ENCODE measurements at places on chromosomes 4 and X. TPM values are rescaled to one million over a fixed set of nuclear protein-coding genes. Genes with fewer than 3 reads are reported as not detected.

GRCh38 chr4:54378461-54378860 is 149.4 kb downstream of the PDGFRA start:
- no peak for DNase-seq

DNA sequence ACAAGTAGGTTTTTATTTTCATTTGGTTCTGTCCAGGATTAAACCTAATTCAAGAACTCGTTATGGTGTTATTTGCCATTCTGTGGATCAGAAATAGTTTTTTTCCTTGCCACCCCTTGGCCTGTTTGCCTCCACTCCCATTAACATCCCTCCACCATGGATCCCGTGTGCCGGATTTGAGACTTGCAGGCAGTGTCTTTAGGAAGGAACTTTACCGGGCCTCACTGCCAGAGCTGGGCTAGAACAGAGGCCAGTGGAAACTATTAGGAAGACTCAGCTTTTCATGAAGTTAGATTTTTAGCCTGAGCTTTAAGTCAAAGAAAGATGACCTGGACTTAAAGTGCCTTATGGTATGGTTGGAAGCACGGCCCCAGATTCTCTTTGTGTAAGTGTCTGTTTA is 2.4 kb downstream of the KLHL2 start:
- DNase-seq: no peak

DNA sequence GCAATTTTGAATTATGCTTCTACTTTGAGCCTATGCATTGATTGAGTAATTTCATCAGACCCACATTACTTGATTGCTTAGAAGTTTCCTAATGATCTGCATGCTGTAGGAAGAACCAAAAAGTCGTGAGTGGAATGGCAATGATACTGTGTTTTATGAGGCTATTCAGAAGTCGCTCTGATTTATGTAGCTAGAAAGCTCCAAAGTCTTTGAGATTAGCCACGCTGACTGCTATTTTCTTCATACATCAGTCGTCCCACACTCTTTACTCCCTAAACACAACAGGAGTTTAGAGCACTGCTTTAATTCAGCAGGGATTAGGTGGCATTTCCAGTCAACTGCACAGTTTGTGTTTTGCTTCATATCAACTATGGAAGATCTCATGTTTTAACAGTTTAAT is 4.1 kb downstream of the GRID2 start:
- DNase-seq: no peak

The SPATA4 gene
- total RNA-seq: not detected

- no peak for DNase-seq
Observed at GRCh38 chr4:149248191-149248764, 567.4 kb downstream of the IQCM start.

DNA sequence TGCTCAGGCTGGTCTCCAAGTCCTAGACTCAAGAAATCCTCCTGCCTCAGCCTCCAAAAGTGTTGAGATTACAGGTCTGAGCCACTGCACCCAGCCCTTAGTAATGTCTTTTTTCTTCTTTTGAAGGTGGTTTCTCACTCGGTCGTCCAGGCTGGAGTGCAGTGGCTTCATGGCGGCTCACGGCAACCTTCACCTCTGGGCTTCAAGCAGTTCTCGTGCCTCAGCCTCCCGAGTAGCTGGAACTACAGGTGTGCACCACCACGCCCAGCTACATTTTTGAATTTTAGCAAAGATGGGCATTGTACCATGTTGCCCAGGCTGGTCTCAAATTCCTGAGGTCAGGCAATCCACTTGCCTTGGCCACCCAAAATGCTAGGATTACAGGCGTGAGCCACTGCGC is 32.3 kb upstream of the ASMTL start:
- no peak for DNase-seq

- DNase-seq: no peak
Observed at GRCh38 chrX:15217161-15217560, 52.7 kb downstream of the ASB9 start.

The FUNDC2 gene
- 39.8 TPM for total RNA-seq

DNA sequence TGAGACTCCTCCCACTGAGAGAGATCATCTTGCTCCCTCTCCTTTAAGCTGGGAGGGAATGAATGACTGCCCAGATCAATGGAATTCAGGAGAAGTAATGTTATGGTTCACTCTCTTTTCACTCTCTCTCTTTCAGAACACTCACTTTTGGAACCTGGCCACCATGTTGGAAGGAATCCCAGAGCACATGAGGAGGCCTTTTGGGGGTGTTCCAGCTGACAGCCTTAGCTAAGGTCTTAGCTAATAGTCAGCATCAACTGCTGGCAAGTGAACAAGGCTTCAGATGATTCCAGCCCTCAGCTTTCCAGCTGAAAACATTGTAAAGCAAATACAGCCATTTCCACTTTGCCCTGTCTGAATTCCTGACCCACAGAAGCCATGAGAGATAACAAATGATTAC is 124.0 kb upstream of the CLNK start:
- DNase-seq: no peak

The EDA2R gene
- 1.2 TPM for total RNA-seq

GRCh38 chr4:156336511-156336910 is 382.8 kb upstream of the CTSO start:
- DNase-seq: no peak

DNA sequence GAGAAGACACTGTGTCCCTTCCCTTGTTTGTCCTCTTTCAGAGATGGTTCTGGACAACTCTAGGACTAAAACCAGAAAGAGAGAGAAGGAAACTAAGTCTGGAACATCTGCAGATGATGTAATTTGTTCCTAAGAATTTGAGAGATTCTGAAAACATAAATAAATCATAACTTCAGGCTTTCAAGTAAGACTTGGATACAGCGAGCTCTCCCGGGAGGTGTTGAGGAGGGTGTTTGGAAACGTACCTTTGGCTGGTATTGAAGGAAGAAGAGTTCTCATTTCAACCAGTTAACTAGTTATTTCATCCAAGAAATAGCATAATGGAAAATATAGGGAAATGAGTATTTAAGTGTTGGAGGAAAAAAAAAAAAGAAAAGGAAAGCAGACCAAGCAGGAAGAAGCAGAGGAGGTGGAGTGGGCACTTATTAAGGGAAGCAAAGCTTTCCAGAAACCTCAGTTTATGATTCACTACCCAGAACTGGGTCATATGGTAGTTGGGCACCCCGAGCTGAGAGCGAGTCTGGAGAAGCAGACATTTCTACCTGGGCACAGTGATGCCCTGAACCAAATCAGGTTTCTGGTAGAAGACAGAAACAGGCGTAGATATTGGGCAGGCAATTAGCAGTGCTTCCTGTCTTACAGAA is 26.9 kb downstream of the CCNG2 start:
- no peak for DNase-seq

The SSX3 gene
- not detected for total RNA-seq

GRCh38 chrX:76919761-76920160 is 492.3 kb downstream of the MAGEE1 start:
- no peak for DNase-seq

GRCh38 chr4:24639714-24640113 is 55.4 kb upstream of the DHX15 start:
- DNase-seq: no peak

GRCh38 chr4:24751926-24752539 is 43.3 kb upstream of the SOD3 start:
- DNase-seq: no peak

The TRIM75 gene
- not detected for total RNA-seq

DNA sequence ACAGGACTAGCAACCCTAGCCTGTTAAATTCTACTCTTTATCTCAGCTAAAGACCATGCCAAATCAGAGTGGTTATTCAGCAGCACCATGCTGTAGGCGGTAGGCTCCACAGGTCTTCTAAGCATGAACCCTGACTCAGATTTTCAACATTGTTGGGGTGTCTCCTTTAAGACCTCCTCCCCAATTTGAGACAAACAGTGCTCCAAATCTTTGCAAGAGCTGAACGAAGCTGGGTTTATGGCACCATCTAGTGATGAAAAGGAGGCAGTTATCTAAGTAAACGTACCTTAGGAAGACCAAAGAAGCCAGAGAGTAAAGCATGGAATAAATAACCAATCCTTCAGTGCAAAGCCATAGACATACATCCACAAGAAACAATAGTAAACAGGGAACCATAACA is 334.5 kb upstream of the SLC7A11 start:
- peak; percentile 44 for DNase-seq

- no peak for DNase-seq
Observed at GRCh38 chr4:108742451-108743420, 20.1 kb downstream of the ETNPPL start.

DNA sequence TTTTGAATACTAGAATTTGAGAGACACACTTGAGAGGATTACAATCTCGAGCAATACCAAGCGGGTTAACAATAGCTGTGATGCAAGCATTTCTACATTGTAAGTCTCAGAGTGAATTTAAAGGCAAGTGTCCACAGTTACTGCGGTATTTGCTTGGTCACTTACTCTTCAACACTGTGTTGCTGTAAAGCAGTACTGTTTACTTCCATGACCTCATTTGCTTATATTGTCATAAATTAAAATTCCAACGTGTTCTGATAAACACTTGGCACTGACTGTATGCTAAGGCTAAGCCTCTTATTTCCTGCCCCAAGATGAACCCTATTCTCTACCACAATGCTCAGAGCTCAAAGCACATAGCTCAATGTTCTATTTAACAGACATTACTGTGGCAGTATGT is 11.1 kb downstream of the EXOC1L start:
- DNase-seq: no peak

DNA sequence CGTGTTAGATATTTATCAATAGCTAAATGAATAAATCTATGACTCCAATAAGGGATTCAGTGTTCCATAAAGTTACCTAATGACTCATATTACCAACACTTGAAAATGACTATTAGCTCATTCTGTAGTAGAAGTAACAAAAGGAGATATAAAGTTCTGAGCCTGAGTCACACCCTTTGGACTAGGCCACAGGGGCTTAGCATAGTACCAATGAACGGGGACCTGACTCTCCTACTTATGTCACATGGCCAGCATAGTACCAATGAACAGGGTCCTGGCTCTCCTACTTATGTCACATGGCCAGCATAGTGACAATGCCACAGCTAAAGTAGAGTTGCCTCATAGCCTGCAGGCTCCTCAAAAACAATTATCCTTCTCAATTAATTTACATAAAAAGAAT is 43.7 kb downstream of the MAGEB16 start:
- no peak for DNase-seq

GRCh38 chrX:46863072-46863471 is 26.2 kb downstream of the RP2 start:
- DNase-seq: no peak

DNA sequence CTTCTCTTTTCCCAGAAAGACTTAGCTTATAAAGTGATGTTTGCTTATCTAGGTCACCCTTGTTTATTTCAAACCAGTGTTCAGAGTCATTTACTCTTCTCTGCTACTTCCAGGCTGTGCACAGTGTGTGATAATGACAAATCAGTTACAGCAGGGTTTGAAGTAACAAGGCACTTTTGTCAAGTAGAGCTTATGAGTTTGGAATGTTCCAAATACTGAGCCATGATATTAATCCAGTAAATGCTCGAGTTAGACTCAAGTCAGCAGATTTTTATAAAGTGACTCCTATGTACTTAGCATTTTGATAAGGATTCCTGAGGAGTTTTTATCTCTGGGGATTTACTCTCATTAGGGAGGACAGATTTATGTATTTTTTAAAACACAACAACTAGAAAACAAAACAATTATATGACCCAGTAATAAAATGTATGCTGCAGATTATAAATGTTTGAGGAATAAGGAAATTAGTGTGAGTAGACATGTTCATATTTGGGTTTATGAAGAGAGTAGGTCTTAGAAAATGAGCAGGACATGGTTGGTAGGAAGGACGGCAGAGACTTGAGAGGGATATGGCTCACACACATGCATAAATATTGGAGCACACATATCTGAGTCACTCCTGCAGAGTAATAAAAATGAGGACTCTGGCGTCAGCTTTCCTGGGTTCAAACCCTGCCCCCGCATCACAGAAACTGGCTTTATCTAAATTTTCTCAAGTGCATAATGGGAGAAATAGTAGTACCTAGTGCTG is 271.2 kb downstream of the FBXO8 start:
- DNase-seq: no peak

- DNase-seq: no peak
Observed at GRCh38 chr4:39715788-39716187, 17.9 kb downstream of the UBE2K start.

DNA sequence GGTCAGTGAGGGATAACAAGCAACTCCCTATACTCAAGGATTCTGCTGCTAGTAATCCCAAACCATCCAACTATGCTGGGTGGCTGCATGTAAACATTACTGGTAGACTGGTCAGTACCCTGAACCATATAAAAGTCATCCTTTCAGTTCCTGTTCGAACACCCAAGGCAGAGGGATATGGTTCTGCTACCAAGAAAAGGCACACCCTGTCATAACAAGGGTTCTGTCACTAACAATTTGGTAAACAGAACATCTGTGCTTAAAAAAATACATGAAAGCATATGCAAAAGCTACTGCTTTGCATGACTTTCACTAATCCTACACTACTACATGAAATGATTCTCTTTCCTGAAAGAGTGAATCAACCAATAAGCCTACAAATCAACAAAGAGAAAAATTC is 76.8 kb upstream of the MCF2 start:
- DNase-seq: no peak

DNA sequence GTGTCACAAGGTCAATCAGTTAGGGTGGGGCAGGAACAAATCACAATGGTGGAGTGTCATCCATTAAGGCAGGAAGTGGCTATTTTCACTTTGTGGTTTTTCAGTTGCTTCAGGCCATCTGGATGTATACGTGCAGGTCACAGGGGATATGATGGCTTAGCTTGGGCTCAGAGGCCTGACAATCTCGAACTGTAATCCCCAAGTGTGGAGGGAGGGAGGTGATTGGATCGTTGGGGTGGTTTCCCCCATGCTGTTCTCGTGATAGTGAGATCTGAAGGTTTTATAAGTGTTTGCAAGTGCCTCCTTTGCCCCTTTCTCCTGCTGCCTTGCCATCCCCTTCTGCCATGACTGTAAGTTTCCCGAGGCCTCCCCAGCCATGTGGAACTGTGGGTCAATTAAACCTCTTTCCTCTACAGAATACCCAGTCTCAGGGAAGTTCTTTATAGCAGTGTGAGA is 36.7 kb upstream of the STS start:
- no peak for DNase-seq

The CXCL3 gene
- total RNA-seq: under 0.01 TPM

The YY2 gene
- total RNA-seq: 0.90 TPM

DNA sequence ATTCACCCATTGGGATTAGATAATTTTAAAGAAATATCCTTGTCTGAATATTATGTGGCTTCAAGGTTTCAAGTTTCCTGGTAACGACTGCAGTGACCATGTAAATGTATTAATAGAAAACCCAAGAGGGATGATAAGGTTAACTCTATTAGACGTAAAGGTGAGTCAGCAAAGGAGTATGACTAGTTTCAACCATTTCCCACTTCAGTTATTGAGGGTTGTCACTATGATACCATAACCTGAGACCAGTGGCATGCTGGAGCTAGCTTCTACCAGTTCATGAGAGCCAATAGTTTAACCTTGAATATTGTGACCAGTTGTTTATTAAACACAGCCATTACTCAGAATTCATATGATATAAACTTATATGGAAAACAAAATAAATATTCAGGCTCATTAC is 270.1 kb downstream of the TMA16 start:
- no peak for DNase-seq

The PLS3 gene
- total RNA-seq: 330 TPM

GRCh38 chr4:177308847-177309521 is 690 bp upstream of the NEIL3 start:
- DNase-seq: no peak

- DNase-seq: no peak
Observed at GRCh38 chrX:117400839-117401238, 715.8 kb downstream of the KLHL13 start.

The NLRP2B gene
- total RNA-seq: under 0.01 TPM

GRCh38 chrX:45351478-45351877 is 150.8 kb upstream of the DIPK2B start:
- DNase-seq: no peak

Data from dermis microvascular lymphatic vessel endothelial cell (primary cell).